CD8-positive, alpha-beta memory T cell (primary cell): ENCODE measurements at places on chromosomes 4 and X. TPM values are rescaled to one million over a fixed set of nuclear protein-coding genes. Genes with fewer than 3 reads are reported as not detected.

DNA sequence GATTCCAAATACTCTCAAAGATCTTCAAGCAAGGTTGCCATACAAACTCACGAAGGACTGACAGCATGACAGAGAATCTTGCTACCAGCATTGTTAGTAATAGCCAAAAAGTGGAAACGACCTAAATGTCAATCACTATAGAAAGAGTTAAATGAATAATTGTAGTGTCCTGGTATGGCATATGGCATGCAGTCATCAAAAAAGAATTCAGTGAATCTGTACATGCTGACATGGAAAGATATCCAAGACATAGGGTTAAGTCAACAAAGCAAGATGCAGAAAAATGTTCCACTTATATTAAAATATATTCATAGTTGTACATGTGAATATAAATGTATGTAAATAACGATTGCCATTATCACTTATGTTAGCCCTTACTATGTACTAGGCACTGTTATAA lies 37.6 kb downstream of the SRPX2 start:
- DNase-seq: no peak
- H3K36me3 ChIP-seq: no peaks in the 10 kb centered on the region
- no peak overlapping the region for H3K4me3 ChIP-seq

Gene SLAIN2
- 86.8 TPM for total RNA-seq

DNA sequence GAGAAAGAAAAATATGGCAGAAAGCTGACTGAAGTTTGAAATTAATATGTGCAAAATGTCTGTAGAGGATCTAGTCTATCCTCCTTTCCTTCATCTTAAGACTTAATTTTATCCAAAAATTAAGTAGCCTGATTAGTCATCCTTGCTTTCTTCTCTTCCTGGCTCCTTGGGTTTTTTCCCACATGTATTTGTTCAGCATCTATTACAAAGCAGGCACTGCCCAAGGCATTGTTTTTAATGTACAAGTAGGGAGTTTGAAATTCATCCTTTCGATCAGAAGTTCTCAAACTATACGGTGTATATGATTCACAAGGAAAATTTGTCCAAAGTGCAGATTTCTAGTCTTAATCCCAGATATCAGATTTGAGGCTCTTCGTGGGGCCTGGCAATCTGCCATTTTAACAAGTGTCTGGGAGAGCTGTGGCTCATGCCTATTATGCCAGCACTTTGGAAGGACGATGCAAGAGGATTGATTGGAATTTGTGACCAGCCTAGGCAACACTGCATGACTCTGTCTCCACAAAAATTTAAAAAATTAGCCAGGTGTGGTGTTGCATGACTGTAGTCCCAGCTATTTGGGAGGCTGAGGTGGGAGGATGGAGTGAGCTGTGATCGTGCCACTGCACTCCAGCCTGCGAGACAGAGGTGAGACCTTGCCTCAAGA lies 19.4 kb upstream of the YTHDC1 start:
- no peak overlapping the region for H3K4me3 ChIP-seq
- no peaks in the 10 kb centered on the region for H3K27me3 ChIP-seq
- H3K4me1 ChIP-seq: no peaks in the 10 kb centered on the region
- H3K36me3 ChIP-seq: no peaks in the 10 kb centered on the region
- DNase-seq: no peak
- H3K27ac ChIP-seq: no peak overlapping the region

DNA sequence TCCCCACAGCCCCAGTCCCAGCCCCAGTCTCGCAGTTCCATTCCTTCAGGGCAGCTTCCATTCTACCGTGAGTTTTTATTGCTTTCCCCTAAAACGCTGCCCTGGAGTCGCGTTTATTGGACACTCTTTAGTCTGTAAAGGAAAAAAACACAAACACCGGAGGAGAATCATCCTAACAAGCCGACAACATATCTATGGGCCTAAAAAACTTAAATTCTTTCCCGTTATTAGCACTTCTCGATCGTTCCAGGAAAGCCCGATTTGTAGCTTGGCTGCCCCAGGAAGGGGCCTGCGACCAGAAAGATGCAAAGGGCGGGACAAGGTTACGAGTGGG lies 178.5 kb downstream of the CBR4 start:
- peak overlapping the region; percentile 45 for H3K4me3 ChIP-seq
- H3K27ac ChIP-seq: no peak overlapping the region
- peaks cover 20% of the 10 kb centered on the region for H3K27me3 ChIP-seq
- H3K4me1 ChIP-seq: peaks cover 6% of the 10 kb centered on the region

Gene CFI
- total RNA-seq: not detected

Gene SCML2
- total RNA-seq: 2.8 TPM

GRCh38 chrX:153921511-153922446 lies 4.3 kb downstream of the ARHGAP4 start:
- no peak for DNase-seq
- no peak overlapping the region for H3K4me3 ChIP-seq
- no peaks in the 10 kb centered on the region for H3K27me3 ChIP-seq
- no peaks in the 10 kb centered on the region for H3K36me3 ChIP-seq

DNA sequence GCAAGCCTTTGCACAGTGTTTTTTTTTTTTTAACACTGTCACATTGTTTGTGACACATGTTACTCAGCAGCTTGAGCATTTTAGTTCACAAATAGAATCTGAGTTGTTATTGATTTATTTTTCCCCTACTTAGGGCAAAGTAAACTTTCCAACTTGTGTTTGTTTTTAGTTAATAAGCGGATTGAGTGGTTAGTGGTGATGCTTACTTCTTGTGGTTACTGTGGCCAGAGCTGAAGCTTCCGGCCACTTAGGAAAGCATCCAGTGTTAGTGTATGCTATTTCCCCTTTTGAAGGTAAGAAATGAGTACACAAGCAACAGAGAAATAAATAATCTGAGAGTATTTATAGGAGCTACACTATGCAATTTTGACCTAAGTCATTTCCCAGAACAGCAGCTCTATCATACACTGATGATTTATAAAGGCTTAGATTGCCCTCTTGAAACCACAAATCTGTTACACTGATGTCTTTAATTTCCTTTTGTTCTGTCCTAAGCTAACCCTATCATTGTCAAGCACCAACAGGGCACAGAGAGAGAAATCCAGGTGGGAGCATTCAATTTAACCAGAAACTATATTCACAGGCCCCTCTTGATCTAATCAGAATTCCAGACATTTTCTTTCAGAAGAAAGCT lies 2464.6 kb downstream of the PCDH7 start:
- no peaks in the 10 kb centered on the region for H3K27me3 ChIP-seq
- H3K4me1 ChIP-seq: no peaks in the 10 kb centered on the region
- H3K4me3 ChIP-seq: no peak overlapping the region
- no peaks in the 10 kb centered on the region for H3K36me3 ChIP-seq

- H3K36me3 ChIP-seq: no peaks in the 10 kb centered on the region
- DNase-seq: no peak
- H3K4me1 ChIP-seq: no peaks in the 10 kb centered on the region
Observed at GRCh38 chr4:34157547-34157946, 2086.8 kb downstream of the ARAP2 start.

DNA sequence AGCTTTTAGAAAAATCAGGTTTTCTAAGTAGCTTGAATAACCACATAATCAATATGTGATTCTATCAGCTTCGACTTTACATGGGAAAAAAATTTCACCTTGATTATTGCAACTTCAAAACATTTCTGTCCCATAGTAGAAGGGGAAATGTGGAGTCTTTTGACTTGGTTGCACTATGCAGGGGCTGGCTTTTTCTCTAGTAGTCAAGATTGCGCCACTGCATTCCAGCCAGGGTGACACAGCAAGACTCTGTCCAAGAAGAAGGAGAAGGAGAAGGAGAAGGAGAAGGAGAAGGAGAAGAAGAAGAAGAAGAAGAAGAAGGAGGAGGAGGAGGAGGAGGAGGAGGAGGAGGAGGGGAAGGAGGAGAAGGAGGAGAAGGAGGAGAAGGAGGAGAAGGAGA lies 84.9 kb downstream of the MAML3 start:
- no peaks in the 10 kb centered on the region for H3K36me3 ChIP-seq
- H3K27ac ChIP-seq: no peak overlapping the region
- no peak for DNase-seq
- H3K4me3 ChIP-seq: no peak overlapping the region
- peaks cover 30% of the 10 kb centered on the region for H3K4me1 ChIP-seq

GRCh38 chr4:138875891-138876608 lies 139.5 kb upstream of the NOCT start:
- DNase-seq: no peak
- no peak overlapping the region for H3K4me3 ChIP-seq
- H3K4me1 ChIP-seq: peaks cover under 1% of the 10 kb centered on the region
- no peaks in the 10 kb centered on the region for H3K36me3 ChIP-seq
- H3K27me3 ChIP-seq: peaks cover 4% of the 10 kb centered on the region

Gene PABPC4L
- not detected for total RNA-seq

GRCh38 chr4:44493924-44494323 lies 45.3 kb upstream of the KCTD8 start:
- H3K4me1 ChIP-seq: no peaks in the 10 kb centered on the region
- H3K27me3 ChIP-seq: no peaks in the 10 kb centered on the region
- no peak for DNase-seq
- H3K36me3 ChIP-seq: no peaks in the 10 kb centered on the region
- H3K27ac ChIP-seq: no peak overlapping the region
